HCEC 1CT (cell line): ENCODE measurements at places on chromosomes 12 and 14.

- no peak for DNase-seq
Observed at GRCh38 chr14:36021591-36022320, 154.8 kb downstream of the PTCSC3 start.

GRCh38 chr12:17680220-17680619, 409.8 kb downstream of the RERGL start:
- DNase-seq, result no peak

- DNase-seq, result peak; percentile 65
Observed at GRCh38 chr12:53695152-53696145, 19.6 kb upstream of the ATP5MC2 start.

DNA sequence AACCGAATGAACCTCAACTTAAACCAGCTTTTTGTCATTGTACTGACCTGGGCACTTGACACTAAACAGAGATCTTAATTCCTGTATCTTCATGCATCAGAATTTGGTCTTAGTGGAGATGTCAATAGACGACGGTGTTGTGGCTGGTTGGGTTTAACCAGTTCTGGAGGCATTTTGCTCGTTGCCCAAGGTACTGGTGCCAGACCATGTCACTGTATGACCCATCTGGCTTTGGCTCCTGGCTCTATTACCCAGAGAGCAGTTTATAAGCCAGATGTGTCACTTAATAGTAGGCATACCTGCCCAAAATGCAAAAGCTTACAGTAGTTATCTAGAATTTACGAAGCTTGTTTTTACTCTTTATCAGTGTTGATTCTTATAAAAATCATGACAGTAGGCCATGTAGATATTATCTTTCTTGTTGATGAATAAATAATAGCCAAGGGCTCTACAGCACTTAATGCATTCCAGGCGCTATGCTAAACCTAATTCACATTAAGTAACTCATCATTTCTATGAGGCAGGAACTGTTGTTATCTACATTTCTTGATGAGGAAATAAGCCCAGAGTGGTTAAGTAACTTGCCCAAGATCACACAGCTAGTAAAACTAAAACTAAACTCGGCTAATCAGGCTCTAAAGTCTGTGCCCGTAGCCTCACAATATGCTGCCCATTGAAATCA, 179.7 kb upstream of the HIF1A start:
- DNase-seq, result no peak

GRCh38 chr14:92292673-92293072, 30.3 kb upstream of the SLC24A4 start:
- DNase-seq, result no peak

GRCh38 chr14:99205086-99205688, 66.8 kb downstream of the BCL11B start:
- DNase-seq, result no peak

GRCh38 chr14:69525896-69526295, 41.4 kb downstream of the PLEKHD1 start:
- DNase-seq, result no peak

GRCh38 chr12:102964872-102965271, 7.4 kb downstream of the ASCL1 start:
- no peak for DNase-seq

DNA sequence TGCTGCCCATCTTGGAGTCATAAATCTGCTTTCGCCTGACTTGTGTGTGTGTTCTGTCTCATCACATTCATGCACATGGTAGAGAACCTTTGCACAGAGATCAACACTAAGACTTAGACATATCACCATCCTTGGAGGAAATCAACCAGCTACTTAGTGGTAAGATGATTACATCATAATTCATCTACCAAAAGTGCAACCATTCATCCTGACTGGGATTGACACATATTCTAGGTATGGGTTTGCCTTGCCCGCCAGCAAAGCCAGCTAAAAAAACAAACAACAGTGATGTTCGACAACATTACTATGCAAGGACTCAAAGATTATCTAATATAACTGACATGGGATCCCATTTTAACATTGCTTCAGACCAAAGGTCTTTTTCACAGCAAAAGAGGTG, 228.7 kb downstream of the NUAK1 start:
- DNase-seq, result no peak

DNA sequence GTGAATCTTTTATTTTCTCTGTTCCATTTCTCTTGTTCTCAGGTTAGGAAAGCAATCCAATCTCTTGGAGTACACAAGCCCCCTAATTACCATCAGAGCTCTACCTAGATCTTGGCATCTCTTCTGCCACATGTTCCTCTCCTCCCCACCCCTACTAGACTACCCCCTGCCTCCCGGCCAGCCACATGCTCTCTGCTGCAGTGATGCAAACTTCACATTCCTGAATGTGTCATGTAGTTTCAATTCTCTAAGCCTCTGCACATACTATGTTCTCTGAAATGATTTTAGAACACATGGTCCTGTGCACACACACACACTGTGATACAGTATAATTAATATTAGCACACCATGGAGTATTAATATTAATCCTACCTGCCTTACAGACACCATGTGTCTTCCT, 104.6 kb downstream of the EFCAB11 start:
- peak; percentile 62 for DNase-seq

- no peak for DNase-seq
Observed at GRCh38 chr12:96099986-96100385, 64.6 kb upstream of the LTA4H start.

GRCh38 chr14:36091096-36091495, 85.4 kb downstream of the PTCSC3 start:
- peak; percentile 94 for DNase-seq

- DNase-seq, result no peak
Observed at GRCh38 chr12:2669560-2669959, 125.2 kb upstream of the FKBP4 start.

DNA sequence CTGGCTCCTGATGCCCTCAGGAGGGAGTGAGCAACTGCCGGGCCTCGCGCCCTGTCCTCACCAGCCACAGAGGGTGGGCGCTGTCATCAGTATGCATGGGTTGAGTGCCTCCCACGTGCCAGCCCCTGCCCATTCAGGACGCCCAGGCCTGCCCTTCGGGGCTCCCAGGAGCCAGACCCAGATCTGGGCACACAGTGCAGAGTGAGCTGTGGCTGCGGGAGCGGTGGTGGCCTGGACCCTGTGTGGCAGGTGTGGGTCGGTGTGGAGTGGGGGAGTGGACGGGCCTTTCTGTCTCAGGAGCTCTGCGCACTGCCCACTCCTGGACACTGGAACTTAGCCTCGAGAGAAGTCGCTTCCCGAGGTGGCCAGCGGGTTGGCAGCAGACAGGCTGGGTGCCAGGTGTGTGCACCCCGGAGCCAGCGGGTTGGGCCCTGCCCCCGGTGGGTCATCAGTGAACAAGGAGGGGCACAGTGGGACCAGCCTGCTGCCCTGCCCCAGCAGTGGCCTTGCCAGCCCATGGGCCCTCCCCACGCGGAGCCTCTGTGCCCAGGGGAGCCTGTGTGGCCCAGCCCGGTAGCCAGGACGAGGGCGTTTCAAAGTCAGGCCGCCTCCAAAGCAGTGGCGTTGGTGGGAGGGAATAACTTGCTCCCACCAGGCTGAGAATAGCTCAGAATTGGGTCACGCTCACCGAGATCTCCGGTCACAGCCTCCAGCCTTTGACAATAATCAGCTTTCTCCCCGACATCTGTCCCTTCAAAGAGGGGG, 9.5 kb downstream of the TRMT61A start:
- no peak for DNase-seq

- DNase-seq, result no peak
Observed at GRCh38 chr12:25813843-25814242, 144.6 kb upstream of the RASSF8 start.

DNA sequence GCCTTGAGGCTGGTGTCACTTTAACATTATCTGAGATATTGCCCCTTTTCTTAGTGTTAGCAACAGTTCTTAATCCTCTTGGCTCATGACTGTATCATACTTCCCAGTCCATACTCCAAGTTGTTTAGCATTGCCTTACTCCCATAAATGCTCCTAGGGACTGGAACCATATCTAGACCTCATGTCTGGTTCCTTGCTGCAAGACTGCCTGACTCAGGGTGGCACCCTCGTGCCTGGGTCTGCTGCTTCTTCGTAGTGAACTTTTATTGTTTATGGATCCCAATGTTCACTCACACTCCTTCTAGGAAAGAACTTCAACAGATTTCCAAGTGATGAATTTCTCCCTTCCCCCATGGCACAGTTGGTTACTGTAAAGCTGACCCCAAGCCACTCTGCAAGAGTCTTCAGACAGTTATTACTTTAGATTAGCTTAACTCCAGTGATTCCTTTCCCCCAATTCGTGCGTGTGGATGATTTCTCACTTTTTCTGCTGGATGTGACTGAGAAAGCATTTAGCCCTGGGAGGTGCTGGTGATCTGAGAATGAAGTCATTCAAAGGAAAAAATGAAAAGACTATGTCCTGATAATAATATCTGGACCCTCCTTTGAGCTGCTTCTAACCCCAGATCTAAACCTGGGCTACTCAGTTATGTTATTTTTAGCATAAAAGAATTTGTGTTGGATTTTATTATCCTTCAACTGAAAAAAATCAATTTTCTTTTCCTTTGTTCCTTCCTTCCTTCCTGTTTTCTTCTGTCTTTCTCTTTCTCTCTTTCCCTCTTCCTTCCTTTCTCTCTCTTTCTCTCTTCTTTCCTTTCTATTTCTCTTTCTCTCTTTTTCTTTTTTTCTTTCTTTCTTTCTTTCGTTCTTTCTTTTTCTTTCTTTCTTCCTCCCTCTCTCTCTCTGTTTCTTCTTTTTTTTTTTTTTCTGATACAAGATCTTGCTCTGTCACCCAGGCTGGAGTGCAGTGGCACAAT, 47.5 kb upstream of the PPP1R12A start:
- DNase-seq, result peak; percentile 6

GRCh38 chr12:51687177-51687576, 96.1 kb downstream of the SCN8A start:
- DNase-seq, result no peak

- peak; percentile 23 for DNase-seq
Observed at GRCh38 chr14:52188381-52188780, 79.1 kb upstream of the PTGDR start.

DNA sequence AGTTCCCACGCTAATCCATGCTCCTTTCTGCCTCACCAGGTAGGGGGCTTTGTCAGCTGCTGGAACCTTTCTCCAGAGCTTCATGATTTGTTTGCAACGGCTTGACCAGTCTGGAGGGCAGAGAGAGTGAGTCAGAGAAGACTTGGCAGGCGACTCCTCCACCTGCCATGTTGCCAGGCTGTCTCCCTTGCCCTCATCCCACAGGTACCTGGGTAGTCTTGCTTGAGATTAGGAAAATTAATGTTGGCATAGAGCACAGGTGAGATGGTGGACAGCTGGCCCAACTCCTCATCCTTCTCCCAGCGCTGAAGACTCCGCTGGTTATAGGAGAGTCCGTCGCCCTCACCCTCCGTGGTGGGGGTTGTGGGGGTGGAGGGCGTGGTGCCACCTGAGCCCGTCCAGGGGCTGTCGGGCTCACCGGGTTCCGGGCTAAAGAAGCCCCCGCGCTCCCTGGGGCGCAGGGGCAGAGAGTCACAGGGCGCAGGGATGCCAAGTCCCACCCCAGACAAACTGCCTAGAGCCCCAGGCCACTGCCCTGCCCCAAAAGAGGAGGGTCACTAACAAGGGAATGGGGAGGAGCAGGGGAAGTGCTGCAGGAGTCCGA, 18.6 kb downstream of the KMT2D start:
- no peak for DNase-seq

GRCh38 chr14:78005325-78005724, 164.8 kb upstream of the NRXN3 start:
- DNase-seq, result peak; percentile 63

GRCh38 chr14:22526744-22527143, 62.3 kb downstream of the DAD1 start:
- DNase-seq, result no peak

DNA sequence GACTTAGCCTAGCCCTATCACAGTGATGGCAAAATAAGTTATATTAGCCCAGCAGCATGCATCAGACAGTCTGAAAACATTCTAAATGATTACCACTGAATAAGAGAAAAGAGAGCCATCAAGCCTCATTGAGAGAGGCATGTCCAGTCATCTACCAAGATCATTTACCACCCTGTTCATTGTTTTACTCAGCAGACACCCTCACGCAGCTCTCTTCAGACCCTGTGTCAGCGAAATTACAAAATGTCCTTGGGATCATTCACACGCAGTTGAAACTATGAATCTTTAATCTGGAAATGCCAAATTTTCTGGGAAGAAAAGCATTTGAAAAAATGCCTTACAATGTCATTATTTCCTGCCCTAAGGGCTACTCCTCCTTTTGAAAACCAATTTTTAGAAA, 89.5 kb downstream of the PTPRO start:
- no peak for DNase-seq

- no peak for DNase-seq
Observed at GRCh38 chr12:64884728-64885127, 60.3 kb downstream of the TBC1D30 start.

DNA sequence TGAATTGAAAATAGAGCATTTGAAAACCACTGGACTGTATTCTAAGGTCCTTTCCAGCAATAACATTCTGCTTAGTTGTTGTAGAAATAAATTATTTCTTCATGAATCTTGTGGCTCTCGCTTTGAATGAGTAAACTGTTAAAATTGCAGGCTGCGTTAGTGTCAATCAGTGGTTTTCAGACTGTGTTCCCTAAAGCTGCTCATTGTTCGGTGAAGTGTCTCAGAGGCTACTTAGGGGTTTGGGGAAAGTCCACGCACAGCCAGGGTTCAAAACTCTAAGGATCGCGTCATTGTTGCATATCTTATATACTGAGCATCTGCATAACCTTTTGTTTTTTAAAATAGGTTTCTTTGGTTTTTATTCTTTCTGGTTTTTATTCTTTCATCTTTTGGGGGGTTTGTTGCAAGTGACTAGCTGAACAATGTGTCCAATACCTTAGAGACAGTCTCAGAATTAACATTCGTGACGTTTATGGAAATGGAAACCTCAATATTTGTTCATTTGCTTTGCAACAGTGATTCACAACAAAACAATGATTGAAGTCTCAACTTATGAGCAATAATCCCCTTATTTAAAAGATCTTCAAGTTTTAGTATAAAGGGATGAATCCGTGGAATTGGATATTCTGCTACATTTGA, 108.1 kb downstream of the TTLL5 start:
- DNase-seq, result peak; percentile 36

DNA sequence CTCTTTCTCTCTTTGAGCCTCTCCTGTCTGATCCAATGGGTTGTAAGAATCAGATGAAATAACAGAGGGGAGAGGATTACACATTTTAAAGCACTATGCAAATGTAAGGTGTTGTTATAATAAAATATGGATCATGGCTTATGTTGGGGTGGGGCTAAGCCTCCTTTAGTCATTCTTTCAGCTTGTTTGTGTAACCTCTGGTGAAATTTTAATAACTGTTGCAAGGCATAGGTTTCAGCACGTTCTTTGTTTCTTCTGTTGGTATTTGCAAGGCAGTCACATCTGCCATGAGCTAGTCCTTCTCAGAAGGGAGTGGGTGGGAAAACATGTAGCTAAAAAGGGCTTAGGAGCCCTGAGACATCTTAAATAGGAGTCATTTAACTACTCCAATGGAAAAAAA, 74.8 kb upstream of the FRMD6 start:
- DNase-seq, result no peak

DNA sequence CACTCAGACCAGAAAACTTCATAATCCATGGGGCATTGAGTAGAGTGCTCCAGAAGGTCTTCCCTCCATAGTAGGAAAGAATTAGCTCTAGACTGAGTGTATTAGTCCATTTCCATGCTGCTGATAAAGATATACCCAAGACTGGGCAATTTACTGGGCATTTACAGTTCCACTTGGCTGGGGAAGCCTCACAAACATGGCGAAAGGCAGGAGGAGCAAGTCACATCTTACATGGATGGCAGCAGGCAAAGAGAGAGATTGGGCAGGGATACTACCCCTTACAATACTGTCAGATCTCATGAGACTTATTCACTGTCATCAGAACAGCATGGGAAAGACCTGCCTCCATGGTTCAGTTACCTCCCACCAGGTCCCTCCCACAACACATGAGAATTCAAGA, 300.6 kb upstream of the TMEM132C start:
- DNase-seq, result no peak
